Hepatocyte (in vitro differentiated cells): ENCODE measurements at places on chromosomes 4 and X. TPM values are rescaled to one million over a fixed set of nuclear protein-coding genes. Genes with fewer than 3 reads are reported as not detected.

DNA sequence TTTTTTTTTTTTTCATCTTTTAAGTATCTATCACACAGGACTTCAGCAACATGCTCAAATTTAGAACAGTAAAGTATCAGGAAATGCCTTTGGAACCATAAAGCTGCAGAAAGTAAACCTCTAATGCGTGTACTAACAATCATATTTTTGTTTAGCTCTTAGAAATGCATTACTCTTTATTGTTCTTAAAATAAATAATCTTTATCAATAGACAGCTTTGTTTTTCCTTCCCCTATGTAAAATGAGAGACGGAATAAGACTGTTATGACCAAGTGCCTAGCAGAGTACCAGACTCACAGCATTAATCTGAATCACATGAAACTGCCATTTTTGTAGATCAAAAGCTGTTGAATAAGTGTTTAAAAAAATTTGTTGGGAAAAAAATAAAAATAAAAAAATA, 50.5 kb upstream of the COL25A1 start:
- H3K27ac ChIP-seq = no peak overlapping the region
- H3K4me3 ChIP-seq = no peak overlapping the region
- no peak for DNase-seq

- peak; percentile 71 for DNase-seq
- no peaks in the 10 kb centered on the region for H3K4me1 ChIP-seq
- no peaks in the 10 kb centered on the region for H3K27me3 ChIP-seq
- H3K27ac ChIP-seq = peak overlapping the region; percentile 57
- peak overlapping the region; percentile 0 for H3K4me3 ChIP-seq
Measured at GRCh38 chrX:65196758-65197360, 220.6 kb upstream of the ZC4H2 start.

DNA sequence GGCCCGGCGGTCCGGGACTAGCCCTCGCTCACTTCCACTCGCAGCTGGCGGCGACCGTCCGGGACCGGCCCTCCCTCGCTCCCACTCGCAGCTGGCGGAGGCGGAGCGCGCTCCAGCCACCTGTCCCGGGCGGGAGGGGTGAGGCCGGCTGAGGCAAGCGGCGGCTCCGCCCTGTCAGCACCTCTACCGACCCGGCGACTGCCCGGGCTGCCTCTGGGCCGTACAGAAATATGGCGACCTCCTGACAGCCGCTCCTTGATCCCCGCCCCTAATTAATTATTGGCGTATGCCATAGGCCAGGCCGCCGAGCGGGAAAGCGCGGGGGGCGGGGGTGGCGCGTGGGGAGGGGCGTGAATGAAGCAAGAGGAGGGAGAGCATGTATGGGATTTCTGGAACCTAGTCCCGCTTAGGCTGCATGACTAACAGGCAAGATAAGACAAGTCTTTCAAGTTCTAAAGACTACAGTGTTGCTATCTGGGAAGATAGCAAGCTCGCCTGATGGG, at the start of gene MORC4:
MORC4 (minus strand) TSS at position 200 of the 503 bp plus-strand sequence. CDS start 243 bp downstream, outside the sequence.
- H3K27ac ChIP-seq = peak within 1 kb of the TSS; percentile 80
- peak; percentile 85 for DNase-seq
- no peaks in the 10 kb centered on the region for H3K36me3 ChIP-seq
- H3K27me3 ChIP-seq = no peaks in the 10 kb centered on the region

DNA sequence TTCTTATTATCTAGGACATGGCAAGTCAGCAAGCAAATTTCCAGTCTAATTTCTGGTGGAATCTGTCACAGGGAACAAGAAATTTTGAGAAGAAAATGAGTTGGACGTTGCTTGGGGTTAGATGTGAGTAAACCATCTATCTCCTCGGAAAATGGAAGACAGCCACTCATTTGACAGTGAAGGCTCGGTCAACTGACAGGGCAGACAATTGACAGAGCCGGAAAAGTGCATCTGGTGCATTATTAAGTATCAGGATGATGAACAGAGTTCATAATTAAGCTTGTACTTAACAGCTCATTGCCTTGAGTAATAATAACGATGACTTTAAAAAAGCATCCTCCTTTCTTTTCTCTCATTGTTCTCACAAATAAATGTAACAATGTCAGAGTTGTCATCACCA, 168.4 kb downstream of the MAD2L1 start:
- H3K27me3 ChIP-seq = no peaks in the 10 kb centered on the region
- H3K27ac ChIP-seq = no peak overlapping the region
- no peaks in the 10 kb centered on the region for H3K36me3 ChIP-seq
- DNase-seq = no peak
- no peak overlapping the region for H3K4me3 ChIP-seq

DNA sequence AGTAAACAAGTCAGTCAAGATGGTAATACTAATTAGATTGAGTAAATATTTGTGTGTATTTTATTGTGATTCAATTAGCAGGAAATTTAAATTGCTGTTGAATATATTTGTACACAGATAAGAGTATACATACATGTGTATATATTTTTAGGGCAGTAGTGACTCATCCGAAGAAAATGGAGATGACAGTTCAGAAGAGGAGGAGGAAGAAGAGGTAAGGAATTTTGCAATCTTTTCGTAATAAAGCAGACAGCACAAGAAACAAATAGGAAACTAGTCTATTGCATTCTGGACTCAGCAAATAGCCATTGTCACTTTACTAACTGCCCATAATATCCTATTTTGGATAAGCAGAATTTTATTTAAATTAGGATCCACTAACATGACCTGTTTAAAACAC, 6.6 kb downstream of the IBSP start:
- H3K27ac ChIP-seq = no peak overlapping the region
- no peak for DNase-seq
- H3K4me3 ChIP-seq = no peak overlapping the region
- H3K36me3 ChIP-seq = no peaks in the 10 kb centered on the region
- H3K27me3 ChIP-seq = no peaks in the 10 kb centered on the region

DNA sequence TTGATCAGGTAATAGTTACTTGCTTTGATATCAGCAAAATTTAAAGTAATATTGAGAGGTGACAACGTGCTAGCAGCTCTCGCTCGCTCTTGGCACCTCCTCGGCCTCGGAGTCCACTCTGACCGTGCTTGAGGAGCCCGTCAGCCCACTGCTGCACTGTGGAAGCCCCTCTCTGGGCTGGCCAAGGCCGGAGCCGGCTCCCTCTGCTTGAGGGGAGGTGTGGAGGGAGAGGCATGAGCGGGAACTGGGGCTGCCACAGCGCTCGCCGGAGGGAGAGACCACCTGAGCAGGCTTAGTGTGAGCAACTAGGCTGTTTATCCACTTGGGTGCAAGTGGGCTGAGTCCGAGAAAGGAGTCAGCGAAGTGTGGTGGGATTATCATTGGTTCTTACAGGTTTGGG, 455.7 kb upstream of the PCDH7 start:
- no peak overlapping the region for H3K4me3 ChIP-seq
- DNase-seq = no peak

PABPC4L gene
- total RNA-seq = 5.9 and 6.1 TPM in 2 replicates

CTAG1A gene
- not detected in 2 replicates for total RNA-seq

MAGEB1 gene
- total RNA-seq = not detected in 2 replicates

- no peaks in the 10 kb centered on the region for H3K27me3 ChIP-seq
- no peak overlapping the region for H3K4me3 ChIP-seq
- no peak for DNase-seq
- H3K4me1 ChIP-seq = no peaks in the 10 kb centered on the region
- no peak overlapping the region for H3K27ac ChIP-seq
- H3K36me3 ChIP-seq = no peaks in the 10 kb centered on the region
Measured at GRCh38 chr4:151415978-151416377, 7.0 kb downstream of the FHIP1A start.

TCP11X1 gene
- not detected in 2 replicates for total RNA-seq

DNA sequence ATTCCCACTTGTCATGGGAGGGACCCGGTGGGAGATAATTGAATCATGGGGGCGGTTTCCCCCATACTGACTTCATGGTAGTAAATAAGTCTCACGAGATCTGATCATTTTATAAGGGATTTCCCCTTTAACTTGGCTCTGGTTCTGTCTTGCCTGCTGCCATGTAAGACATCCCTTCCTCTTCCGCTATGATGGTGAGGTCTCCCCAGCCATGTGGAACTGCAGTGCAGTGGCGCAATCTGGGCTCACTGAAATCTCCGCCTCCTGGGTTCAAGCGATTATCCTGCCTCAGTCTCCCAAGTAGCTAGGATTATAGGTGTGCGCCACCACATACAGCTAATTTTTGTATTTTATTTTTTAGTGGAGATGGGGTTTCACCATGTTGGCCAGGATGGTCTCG, 2.9 kb downstream of the HPGDS start:
- no peak for DNase-seq
- H3K27ac ChIP-seq = no peak overlapping the region
- H3K36me3 ChIP-seq = no peaks in the 10 kb centered on the region

PNMA3 gene
- total RNA-seq = 14.4 and 19.1 TPM in 2 replicates

- H3K4me3 ChIP-seq = no peak overlapping the region
- no peak for DNase-seq
- H3K27me3 ChIP-seq = no peaks in the 10 kb centered on the region
- H3K27ac ChIP-seq = no peak overlapping the region
Measured at GRCh38 chr4:82951196-82951595, 50.7 kb downstream of the THAP9 start.

DDIT4L gene
- 3.6 and 4.4 TPM in 2 replicates for total RNA-seq

GRCh38 chr4:26613237-26613636, 29.4 kb downstream of the TBC1D19 start:
- H3K27ac ChIP-seq = no peak overlapping the region
- H3K27me3 ChIP-seq = no peaks in the 10 kb centered on the region
- no peak for DNase-seq
- H3K4me1 ChIP-seq = no peaks in the 10 kb centered on the region

- DNase-seq = no peak
- H3K27me3 ChIP-seq = no peaks in the 10 kb centered on the region
- no peaks in the 10 kb centered on the region for H3K36me3 ChIP-seq
- H3K4me1 ChIP-seq = no peaks in the 10 kb centered on the region
Measured at GRCh38 chr4:156583265-156583664, 388.3 kb downstream of the PDGFC start.

DNA sequence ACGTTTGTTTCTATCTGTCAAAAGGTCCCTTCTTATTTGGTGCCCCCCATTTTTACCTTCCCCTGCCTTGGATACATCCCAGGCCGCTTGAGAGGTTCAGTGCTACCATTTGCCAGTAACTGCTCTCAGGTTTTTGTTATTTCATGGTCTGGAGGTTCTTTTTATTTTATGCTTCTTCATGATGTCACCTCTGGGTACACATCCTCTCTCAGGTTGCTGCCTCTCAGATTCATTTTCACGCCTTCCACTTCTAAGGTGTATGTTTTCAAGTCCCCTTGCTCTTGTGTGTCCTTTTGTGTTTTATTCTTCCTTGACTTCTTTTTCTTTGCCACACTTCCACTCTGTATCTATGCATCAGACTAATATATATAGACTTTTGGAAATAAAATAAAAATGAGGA, 640.1 kb upstream of the AADAT start:
- H3K27me3 ChIP-seq = no peaks in the 10 kb centered on the region

TNIP3 gene
- 0.63 TPM in 1 of 2 replicates, not detected in the other for total RNA-seq

APLN gene
- total RNA-seq = 0.16 and 0.30 TPM in 2 replicates

GRCh38 chrX:123173833-123174232, 10.2 kb upstream of the GRIA3 start:
- H3K27me3 ChIP-seq = no peaks in the 10 kb centered on the region
- H3K27ac ChIP-seq = no peak overlapping the region
- H3K36me3 ChIP-seq = no peaks in the 10 kb centered on the region
- H3K4me3 ChIP-seq = no peak overlapping the region
- no peaks in the 10 kb centered on the region for H3K4me1 ChIP-seq

DNA sequence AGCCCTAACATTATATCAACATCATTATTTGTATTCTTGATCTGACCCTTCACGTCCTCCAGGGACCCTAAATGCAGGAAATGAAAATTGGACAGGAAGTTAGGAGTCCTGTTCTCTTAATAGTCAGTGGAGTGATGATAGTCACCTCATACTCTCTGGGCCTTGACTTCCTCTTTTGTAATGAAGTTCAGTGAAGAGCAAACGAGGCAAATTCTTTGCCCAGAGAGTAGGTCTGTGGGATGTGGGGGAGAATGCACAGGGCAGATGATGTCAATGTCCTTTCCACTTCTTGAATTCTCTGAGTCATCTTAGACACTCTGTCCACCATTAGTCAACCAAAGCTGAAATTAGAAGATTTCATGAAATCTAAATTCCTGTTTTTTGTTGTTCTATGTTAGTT, 17.1 kb upstream of the GPRIN3 start:
- H3K27ac ChIP-seq = no peak overlapping the region
- H3K36me3 ChIP-seq = no peaks in the 10 kb centered on the region
- H3K27me3 ChIP-seq = no peaks in the 10 kb centered on the region
- no peak for DNase-seq
- no peaks in the 10 kb centered on the region for H3K4me1 ChIP-seq

GRCh38 chr4:38859501-38859900, 2.9 kb upstream of the TLR6 start:
- H3K27me3 ChIP-seq = no peaks in the 10 kb centered on the region
- DNase-seq = no peak
- H3K27ac ChIP-seq = no peak overlapping the region
- H3K4me1 ChIP-seq = no peaks in the 10 kb centered on the region

TMEM144 gene
- total RNA-seq = 58.9 and 68.5 TPM in 2 replicates

GRCh38 chrX:44228621-44229020, 114.9 kb downstream of the EFHC2 start:
- peak overlapping the region; percentile 80 for H3K27ac ChIP-seq
- H3K27me3 ChIP-seq = no peaks in the 10 kb centered on the region
- peak; percentile 24 for DNase-seq
- H3K4me1 ChIP-seq = peaks cover 5% of the 10 kb centered on the region

PROM1 gene
- total RNA-seq = 28.8 and 30.8 TPM in 2 replicates

- no peaks in the 10 kb centered on the region for H3K36me3 ChIP-seq
- no peak overlapping the region for H3K27ac ChIP-seq
- no peaks in the 10 kb centered on the region for H3K4me1 ChIP-seq
- no peak overlapping the region for H3K4me3 ChIP-seq
- no peaks in the 10 kb centered on the region for H3K27me3 ChIP-seq
Measured at GRCh38 chr4:7783541-7783940, 156.1 kb downstream of the AFAP1 start.

MPC1L gene
- total RNA-seq = not detected in 2 replicates

BRS3 gene
- 0.04 TPM in 1 of 2 replicates, not detected in the other for total RNA-seq

- no peaks in the 10 kb centered on the region for H3K27me3 ChIP-seq
- no peaks in the 10 kb centered on the region for H3K4me1 ChIP-seq
- no peaks in the 10 kb centered on the region for H3K36me3 ChIP-seq
- DNase-seq = no peak
- H3K4me3 ChIP-seq = no peak overlapping the region
- no peak overlapping the region for H3K27ac ChIP-seq
Measured at GRCh38 chrX:120795301-120795700, 80.4 kb downstream of the CT47B1 start.
